ENCODE measurements at places on chromosomes 7 and 10. TPM values are rescaled to one million over a fixed set of nuclear protein-coding genes. Genes with fewer than 3 reads are reported as not detected.

OGDHL gene
- 0.35 TPM for total RNA-seq

- H3K27ac ChIP-seq, result no peak overlapping the region
- peaks cover 9% of the 10 kb centered on the region for H3K27me3 ChIP-seq
- DNase-seq, result no peak
- H3K4me1 ChIP-seq, result no peaks in the 10 kb centered on the region
- no peaks in the 10 kb centered on the region for H3K36me3 ChIP-seq
- no peak overlapping the region for H3K4me3 ChIP-seq
Observed at GRCh38 chr7:70132852-70133690, 534.8 kb downstream of the AUTS2 start.

CYP2C19 gene
- total RNA-seq, result not detected

GLRX3 gene
- 89.7 TPM for total RNA-seq

DNA sequence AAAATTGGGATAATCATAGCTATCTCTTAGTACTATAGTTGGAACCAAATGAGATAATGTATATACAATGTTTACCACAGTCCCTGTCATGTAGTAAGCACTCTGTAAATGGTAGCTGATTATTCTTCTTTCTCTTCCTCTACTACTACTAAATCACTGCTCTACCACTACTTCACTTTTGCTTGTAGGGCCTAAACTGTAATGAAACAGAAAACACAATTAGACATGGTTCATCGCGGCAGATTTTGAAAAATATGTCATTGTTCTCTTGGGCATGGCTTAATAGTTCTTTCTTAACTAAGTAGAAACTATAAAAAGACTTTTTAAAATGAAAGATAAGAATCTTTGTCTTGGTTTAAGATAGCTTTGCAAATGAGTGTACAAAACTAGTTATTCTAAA, 34.9 kb downstream of the R3HCC1L start:
- H3K4me1 ChIP-seq, result peaks cover 3% of the 10 kb centered on the region
- no peak overlapping the region for H3K4me3 ChIP-seq
- H3K27me3 ChIP-seq, result no peaks in the 10 kb centered on the region
- H3K27ac ChIP-seq, result no peak overlapping the region
- peaks cover 22% of the 10 kb centered on the region for H3K36me3 ChIP-seq

DNA sequence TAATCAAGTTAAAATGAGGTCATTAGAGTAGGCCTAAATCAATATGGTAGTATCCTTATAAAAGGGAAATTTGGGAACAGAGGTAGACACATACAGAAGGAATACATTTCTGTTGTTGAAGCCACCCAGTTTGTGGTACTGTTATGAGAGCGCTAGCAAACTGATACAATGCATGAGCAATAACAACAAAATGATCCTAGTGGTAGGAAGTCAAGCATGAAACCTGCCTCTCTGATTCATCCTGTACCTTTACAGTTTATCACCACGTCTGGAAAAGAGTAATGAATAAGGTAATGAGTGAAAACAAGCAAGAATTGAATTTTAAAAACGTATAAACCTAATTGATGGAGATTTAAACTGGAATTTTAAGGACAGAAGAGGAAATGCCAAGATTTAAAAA, 217.2 kb downstream of the PCLO start:
- H3K4me1 ChIP-seq, result no peaks in the 10 kb centered on the region
- no peaks in the 10 kb centered on the region for H3K36me3 ChIP-seq
- no peak overlapping the region for H3K4me3 ChIP-seq
- no peaks in the 10 kb centered on the region for H3K27me3 ChIP-seq
- H3K27ac ChIP-seq, result no peak overlapping the region

RALA gene
- total RNA-seq, result 32.9 TPM

GRCh38 chr10:46304062-46304461, 17.3 kb downstream of the ANTXRL start:
- no peak overlapping the region for H3K4me3 ChIP-seq
- H3K27me3 ChIP-seq, result no peaks in the 10 kb centered on the region
- no peaks in the 10 kb centered on the region for H3K36me3 ChIP-seq
- peaks cover 3% of the 10 kb centered on the region for H3K4me1 ChIP-seq
- no peak for DNase-seq
- H3K27ac ChIP-seq, result no peak overlapping the region

GRCh38 chr7:159201722-159202330, 57.2 kb upstream of the VIPR2 start:
- no peaks in the 10 kb centered on the region for H3K27me3 ChIP-seq
- H3K36me3 ChIP-seq, result no peaks in the 10 kb centered on the region
- H3K4me1 ChIP-seq, result peaks cover 12% of the 10 kb centered on the region
- DNase-seq, result no peak

- no peaks in the 10 kb centered on the region for H3K36me3 ChIP-seq
- H3K27me3 ChIP-seq, result peaks cover 40% of the 10 kb centered on the region
- H3K4me3 ChIP-seq, result no peak overlapping the region
Observed at GRCh38 chr10:89280508-89280907, 21.3 kb upstream of the IFIT2 start.
